ENCODE measurements at places on chromosomes 16 and 17. TPM values are rescaled to one million over a fixed set of nuclear protein-coding genes. Genes with fewer than 3 reads are reported as not detected.

The TCAP gene
- 1.5 TPM for polyA plus RNA-seq

The TBC1D3 gene
- not detected for polyA plus RNA-seq

The KRT33B gene
- polyA plus RNA-seq, result not detected

The NGFR gene
- 2.6 TPM for polyA plus RNA-seq

The GUCY2D gene
- 0.87 TPM for polyA plus RNA-seq

The TMEM204 gene
- 25.8 TPM for polyA plus RNA-seq

The DPEP3 gene
- polyA plus RNA-seq, result not detected

The DOC2A gene
- 2.9 TPM for polyA plus RNA-seq

The EPOP gene
- 1.7 TPM for polyA plus RNA-seq

The DCXR gene
- 138 TPM for polyA plus RNA-seq

DNA sequence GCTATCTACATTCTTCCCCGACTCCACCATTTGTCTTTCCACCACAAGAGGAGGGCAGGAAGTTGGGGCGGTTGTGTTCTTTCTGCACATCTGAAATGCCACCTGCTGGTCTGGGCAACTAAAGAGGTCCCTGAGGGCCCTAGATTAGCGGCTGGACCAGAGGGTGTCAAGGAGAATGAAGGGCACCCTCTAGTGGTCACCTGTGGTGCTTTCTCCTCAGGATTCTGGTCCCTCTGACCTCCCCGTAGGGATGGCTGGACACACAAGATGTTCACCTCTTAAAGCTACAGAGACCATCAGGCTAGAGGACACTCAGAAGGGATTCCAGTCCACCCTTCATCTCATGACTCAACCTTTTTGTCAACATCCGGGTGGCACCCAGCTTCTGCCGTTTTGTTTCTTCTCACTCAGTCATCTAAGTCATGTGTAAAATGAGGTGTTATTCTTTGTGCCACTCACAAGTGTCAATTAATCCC is 2.9 kb upstream of the SCIMP start:
- no peak for DNase-seq

- DNase-seq, result peak; percentile 60
Measured at GRCh38 chr16:88700636-88701482, 5.3 kb downstream of the RNF166 start.

GRCh38 chr16:82108100-82108499 is 61.9 kb downstream of the MPHOSPH6 start:
- no peak for DNase-seq

DNA sequence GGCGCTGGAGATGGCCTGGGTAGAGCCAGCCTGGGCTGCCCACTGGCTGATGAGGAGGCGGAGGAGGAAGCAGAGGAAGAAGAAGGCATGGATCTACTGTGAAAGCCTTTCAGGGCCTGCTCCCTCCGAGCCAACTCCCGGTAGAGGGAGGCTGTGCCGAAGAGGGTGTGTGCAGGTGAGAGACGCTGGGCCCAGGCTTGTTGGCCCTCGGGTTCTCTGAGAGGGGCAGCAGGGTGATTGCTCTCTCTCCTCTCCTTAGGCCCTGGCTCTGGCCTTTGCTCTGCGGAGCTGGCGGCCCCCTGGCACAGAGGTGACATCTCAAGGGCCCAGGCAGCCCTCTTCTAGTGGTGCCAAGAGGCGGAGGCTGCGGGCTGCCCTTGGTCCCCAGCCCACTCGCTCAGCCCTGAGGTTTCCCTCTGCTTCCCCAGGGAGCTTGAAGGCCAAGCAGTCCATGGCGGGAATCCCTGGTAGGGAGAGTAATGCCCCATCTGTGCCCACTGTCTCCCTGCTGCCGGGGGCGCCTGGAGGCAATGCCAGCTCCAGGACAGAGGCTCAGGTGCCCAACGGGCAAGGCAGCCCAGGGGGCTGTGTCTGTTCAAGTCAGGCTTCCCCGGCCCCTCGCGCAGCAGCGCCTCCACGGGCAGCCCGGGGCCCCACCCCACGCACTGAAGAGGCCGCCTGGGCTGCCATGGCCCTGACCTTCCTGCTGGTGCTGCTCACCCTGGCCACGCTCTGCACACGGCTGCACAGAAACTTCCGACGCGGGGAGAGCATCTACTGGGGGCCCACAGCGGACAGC is 3.6 kb downstream of the TP53I13 start:
- no peak for DNase-seq

DNA sequence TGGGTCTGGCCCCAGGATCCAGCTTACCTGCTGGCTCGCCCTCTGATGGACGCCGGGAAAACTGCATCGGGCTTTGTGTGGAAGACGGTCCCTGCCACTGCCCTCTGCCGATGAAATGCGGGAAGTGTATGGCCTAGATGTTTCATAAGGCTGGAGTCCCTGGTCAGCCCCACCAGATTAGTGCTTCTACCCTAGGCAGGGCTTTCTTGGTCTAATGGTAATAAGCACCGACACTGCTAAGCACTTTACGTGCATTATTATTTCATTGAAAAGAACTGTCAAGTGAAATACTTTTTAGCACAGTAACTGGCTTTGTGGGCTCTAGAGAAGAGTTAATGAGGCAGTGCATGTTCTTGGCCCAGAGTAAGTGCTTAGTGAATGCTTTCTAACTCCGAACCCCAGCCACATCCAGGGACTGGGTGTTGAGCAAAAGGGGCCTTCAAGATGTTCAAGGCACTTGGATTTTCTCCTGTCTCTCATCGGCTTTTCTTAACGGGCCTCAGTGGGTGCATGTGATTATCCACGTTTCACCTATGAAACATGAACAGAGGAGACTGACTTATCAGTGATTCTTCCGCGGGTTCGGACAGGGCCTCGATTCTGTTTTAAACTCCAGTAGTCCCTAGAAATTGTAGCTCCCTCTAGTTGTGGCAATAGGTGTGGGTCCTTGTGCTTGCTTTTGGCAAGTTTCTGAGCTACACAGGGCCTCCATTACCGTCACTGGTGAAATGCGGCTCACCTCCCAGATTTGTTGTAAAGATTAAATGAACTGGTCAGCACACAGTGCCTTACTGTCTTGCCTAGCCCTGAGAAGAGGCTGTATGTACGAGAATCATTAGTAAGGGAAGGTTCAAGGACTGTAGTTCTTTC is 6.6 kb downstream of the TRAF4 start:
- peak; percentile 92 for DNase-seq

DNA sequence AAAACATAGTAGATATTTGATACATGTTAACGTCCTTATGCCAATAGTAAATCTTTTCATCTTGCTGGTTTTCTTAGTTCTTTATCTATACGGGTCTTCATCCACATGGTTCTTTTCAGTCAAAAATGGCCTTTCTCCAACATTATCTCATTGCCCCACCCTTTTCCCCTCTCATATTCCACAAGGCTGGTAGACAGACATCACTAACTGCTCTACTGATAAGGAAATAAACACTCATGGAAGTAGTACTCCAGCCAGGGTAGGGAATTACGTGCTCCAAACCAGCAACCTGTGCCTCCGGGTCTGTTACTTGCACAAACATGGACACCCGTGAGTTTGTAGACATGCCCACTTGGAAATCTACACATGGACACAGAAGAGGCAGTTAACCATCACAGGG is 141.4 kb downstream of the XYLT1 start:
- no peak for DNase-seq

DNA sequence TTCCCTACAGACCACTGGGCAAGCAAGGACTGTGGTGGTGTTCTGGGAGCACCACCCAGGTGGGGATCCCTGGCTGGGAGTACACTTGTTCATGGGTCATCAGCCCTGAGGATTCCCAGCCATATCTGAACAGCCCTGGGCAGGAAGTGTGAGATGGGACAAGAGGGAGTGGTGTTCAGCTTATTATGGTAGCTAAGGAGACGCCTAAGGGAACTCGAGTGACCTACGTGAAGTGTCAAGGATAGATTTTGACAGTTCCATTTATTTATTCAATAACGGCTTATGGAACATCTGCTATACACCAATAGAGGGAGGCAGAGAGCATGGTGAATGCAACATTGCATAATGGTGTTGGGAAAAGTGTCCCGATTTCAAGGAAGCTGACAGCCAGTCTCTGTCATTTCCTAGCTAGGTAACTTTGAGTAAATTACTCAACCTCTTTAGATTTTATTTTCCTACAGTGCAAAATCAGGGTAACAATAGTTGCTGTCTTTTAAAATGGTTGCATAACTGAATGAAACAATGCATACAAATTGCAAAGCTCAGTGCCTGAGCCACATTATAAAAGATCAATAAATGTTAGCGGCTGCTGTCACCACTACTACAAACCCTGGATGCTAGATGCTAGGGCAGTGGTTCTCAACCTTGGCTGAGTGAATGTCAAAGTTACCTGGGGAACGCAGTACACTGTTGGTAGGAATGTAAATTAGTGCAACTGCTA is 534.1 kb downstream of the GRIN2A start:
- DNase-seq, result no peak

GRCh38 chr17:49511810-49512209 is 16.7 kb downstream of the NGFR start:
- DNase-seq, result no peak

DNA sequence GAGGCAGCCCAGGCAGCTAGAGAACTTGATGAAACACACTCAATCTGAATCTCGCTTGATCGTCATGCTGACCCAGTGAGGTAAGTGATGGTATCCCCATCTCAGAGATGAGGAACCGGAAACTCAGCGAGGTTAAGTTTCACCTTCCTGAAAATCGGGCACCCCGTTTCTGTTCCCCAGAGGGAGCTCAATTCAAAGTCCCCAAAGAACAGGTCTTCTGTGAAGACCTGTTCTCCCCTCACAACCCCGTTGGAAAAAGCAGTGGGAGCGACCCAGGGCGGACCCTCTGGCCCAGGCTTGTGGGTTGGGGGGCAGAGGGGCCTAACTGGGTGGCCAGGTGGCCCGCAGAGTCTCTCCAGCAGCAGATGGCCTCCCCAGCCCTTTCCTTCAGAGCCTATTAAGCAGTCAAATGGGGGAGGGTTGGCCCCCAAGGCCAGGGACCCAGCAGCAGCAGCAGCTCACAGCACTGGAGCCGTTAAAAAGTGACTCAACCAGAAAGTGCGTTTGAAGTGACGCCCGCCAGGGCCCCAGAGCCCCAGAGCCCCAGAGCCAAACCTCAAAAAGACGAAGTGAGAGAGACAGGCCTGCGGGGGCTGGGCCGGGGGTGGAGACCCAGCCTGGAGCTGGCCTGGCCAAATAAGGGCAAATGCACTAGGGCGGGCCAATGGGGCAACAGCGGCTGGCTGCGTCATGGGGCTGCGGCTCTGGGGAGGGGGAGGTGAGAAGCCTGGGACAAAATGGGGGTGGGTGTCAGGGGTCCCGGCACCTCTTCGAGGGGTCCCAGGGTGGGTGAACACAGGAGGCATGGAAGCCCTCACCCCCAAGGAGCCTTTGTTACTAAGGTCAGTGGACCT is 9.2 kb upstream of the TSPOAP1 start:
- peak; percentile 53 for DNase-seq

- no peak for DNase-seq
Measured at GRCh38 chr17:77808686-77809425, 149.6 kb upstream of the TNRC6C start.

GRCh38 chr16:70573451-70574121 is 50.0 kb downstream of the SF3B3 start:
- DNase-seq, result peak; percentile 84

DNA sequence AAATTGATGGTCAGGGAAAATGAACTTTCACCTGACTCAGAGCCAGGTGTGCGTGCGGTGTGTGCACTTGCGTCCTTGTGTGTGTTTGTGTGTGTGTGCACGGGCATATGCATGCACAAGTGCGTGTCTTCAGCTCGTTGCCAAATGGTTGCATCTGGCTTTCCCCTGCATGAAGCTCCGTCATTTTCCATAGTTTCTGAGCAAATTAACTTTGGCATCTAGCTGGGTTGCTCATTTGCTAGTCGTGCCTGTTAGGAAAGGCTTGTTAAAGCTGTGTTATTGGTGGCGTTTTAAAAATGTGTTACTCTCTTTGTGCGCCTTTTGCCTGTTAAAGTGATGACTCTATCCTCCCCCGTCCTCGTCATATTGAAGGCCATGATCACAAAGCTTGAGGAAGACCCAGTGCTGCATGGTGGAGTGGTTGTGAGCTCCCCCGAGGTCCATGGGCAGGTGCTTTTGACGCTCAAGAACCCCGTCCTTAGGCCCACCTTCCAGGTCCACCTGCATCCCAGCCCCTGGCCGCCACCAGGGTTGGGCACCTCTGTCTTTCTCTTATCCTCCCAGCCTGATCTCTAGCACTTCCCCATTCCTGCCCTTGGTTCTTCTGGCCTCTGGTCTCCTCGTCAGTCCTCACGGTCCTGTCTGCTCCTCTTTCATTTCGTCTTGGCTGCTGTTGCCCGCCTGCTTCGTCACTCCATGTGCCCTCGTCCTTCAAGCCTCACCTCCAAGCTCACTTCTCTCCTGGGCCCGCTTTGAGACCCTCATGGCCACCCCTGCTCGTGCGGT is 355.8 kb downstream of the SNX29 start:
- DNase-seq, result no peak

DNA sequence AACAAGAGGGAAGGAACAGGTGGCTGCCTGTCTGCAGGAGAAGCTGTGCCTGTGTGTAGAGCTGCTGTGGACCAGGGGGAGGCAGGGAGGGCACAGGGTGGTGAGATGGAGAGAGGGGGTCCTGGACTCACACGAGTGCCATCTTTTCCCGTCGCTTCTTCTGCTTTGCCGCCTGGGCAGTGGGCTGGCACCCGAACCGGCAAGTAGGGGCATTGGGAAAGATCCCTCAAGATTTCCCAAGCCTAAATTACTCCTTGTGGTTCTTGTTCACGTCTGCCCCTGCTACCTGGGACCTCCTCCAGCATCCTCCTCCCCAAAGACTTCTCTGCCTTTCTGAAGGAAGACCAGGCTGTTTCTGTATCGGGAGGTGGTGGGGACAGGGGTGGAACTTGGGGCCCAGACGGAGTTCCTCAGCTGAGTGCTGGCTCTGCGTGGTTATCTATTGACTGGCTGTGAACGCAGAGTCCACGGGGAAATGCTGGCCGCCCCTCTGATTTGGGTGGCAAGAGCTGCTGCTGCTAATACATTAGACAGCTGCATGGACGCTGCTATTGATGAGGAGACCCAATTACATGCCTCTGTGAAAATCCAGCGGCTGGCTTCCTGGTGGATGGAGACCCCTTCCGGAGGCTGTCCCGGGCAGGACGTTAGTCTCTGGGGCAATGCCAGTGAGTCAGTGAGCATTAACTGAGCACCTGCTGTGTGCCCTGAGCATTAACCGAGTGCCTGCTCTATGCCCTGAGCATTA is 114.5 kb downstream of the OR1D5 start:
- no peak for DNase-seq

DNA sequence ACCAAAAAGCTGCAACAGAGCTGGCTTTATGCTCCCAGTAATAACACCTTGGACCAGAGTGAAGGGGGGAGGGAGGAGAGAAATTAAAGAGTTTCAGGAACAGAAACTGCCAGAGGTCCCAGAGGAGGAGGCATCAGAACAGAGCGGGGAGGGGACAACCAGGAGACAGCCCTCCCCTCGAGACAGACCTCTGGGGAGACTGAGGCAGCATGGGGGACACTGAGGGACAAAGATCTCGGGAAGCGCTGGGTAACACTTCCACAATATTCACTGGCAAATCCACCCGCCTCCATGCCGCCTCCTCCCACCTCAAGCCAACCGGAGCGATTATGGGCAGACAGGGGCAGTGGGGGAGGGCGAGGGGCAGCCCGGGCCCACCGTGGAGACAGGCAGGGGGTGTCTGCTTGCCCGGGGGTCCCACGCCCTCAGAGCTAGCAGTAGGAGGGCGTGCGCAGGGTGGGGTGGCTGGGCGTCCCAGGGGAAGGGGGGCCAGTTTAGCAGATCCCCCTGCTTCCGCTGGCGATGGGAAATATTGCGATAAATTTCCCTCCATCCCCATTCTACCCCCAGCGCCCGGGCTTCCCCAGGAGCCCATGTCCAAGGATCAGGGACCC is 1.2 kb downstream of the PCGF2 start:
- DNase-seq, result no peak
